Activated naive CD4-positive, alpha-beta T cell treated with anti-CD3 and anti-CD28 coated beads for 36 hours (primary cell): ENCODE measurements at places on chromosomes 1 and 21. TPM values are rescaled to one million over a fixed set of nuclear protein-coding genes. Genes with fewer than 3 reads are reported as not detected.

DNA sequence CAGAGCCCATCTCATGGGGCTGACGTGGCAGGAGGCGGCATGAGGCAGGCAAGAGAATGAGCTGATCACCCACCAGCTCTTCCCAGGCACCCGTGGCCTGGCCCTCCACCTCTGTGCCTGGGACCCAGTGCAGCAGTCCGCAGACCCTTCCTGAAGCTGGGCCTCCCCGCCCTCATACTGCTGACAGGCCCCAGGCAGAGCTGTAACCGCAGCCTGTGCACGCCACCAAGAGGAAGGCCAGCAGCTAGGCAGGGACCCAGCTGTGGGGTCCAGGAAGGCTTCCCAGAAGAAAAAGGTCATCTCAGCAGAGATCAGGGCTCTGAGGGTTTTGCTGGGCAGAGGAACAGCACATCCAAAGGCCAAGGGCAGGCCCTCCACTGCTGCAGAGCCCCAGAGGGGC lies 9.8 kb upstream of the MTFR1L start:
- no peak for DNase-seq

KCNK2 gene
- not detected for total RNA-seq

KRTAP10-12 gene
- total RNA-seq = not detected

DNA sequence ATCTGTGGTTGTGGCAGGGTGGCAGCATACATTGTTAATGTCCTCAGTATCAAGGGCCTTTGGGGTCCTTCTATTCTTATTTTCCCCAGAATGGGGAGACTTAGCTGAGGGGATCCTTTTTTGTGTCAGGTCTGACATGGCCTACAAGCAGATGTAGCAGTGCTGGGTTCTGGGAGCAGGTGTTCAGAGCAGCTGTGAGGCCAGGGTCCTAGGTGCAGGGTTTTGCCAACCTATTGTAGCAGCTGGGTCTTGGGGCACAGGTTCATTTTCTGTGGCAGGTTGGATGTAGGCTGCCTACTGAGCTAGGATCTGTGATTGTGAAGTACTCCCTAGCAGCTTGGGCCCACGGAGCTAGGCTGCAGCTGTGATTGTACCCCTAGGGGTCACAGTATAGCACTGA lies 60.1 kb downstream of the DIPK1A start:
- DNase-seq = no peak

SMCP gene
- total RNA-seq = not detected

GRCh38 chr1:243748706-243749283 lies 101.2 kb downstream of the AKT3 start:
- no peak for DNase-seq

DNA sequence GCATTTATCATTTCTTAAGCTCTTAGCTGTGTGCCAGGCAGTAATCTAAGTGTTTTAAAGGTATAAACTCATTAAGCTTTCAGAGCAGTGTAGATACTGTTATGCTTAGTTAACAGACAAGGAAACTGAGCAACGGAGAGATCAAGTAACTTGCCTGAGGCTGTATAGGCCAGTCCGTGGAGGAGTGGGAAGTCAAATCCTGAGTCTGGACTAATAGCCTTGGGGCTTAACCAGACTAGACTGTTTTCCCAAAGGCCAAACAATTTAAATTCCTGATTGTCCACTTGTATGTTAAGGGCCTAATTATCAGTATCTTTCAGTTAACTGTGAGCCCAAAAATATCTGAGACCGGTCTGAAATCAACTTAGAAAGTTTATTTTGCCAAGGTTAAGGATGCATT lies 2.6 kb downstream of the IFNAR1 start:
- DNase-seq = no peak

LEMD1 gene
- not detected for total RNA-seq

DNA sequence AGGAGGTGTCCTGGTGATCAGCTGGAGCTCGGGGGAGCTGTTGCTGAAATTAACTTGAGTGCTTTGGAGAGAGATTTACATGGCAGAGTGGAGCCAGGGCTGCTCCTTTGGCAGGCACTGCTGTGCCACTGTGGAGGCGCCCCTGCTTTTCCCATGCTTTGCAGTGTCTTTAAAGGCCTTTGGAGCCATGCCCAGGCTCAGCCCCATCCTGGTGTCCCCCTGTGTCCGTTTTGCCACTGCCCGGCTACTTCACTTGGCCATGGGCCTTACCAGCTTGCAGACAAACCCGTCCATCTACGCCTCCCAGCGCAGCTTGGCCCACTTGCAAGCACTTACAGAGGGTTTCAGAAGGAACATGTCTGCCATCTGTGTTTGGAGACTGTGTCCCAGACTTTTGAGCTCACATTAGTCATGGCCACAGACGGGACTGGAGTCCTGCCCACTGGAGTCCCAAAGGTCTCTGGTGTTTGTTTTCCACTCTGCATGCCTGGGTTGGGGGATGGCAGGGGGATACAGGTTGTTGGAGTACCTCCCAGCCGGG lies 18.2 kb upstream of the LAMTOR5 start:
- no peak for DNase-seq

DNA sequence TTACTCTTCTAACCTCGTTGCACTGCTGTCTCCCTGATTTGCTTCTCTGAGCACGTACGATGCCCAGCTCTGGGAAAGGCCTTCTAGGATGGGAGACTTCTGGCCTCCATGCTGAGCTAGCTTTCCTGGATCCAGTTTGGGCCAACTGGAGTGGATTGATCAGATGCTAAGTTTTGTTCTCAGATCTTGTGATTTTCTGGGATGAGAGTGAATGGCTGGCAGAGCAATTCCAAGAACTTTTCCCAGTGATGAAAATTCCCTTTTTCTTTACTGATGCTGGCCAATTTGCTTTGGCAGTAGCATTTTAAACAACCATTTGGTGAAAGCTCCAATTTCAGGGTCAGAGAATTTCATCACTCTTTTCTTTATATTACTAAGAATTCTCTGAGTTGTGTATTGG lies 34.9 kb upstream of the NFASC start:
- DNase-seq = no peak

DNA sequence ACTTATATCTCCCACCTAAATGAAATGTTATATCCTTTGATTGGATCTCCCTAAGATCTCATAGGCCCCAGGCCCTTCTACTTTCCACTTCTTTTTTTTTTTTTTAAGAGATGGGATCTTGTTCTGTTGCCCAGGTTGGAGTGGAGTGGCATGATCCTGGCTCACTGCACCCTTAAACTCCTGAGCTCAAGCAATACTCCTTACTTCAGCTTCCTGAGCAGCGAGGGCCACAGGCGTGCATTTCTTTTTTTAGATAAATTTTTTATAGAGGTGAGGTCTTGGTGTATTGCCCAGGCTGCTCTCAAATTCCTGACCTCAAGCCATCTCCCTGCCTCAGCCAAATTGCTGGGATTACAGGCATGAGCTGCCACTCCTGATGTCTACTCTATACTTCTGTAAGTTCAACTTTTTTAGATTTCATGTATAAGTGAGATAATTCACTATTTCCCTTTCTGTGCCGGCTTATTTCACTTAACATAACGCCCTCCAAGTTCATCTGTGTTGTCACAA lies 987.5 kb upstream of the NCAM2 start:
- DNase-seq = no peak

DNA sequence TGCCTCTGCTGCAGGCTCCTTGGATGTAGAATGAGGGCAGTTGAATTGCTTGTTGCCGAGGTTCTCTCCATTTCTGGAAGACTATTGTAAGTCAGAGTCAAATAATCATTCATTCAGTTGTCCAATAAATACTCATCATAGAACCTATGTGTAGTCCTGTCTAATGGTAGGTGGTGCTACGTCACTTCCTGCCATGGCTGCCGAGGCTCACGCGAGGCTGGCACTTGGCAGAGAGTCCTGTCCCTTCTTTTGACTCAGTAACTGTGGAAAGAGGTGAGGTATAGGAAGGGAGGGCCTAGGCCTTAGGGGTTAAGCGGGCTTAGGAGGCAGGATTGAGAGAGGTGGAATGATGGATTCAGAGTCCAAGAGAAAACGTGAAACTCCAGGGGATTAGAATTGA lies 9.7 kb downstream of the ADARB1 start:
- DNase-seq = peak; percentile 61

DNA sequence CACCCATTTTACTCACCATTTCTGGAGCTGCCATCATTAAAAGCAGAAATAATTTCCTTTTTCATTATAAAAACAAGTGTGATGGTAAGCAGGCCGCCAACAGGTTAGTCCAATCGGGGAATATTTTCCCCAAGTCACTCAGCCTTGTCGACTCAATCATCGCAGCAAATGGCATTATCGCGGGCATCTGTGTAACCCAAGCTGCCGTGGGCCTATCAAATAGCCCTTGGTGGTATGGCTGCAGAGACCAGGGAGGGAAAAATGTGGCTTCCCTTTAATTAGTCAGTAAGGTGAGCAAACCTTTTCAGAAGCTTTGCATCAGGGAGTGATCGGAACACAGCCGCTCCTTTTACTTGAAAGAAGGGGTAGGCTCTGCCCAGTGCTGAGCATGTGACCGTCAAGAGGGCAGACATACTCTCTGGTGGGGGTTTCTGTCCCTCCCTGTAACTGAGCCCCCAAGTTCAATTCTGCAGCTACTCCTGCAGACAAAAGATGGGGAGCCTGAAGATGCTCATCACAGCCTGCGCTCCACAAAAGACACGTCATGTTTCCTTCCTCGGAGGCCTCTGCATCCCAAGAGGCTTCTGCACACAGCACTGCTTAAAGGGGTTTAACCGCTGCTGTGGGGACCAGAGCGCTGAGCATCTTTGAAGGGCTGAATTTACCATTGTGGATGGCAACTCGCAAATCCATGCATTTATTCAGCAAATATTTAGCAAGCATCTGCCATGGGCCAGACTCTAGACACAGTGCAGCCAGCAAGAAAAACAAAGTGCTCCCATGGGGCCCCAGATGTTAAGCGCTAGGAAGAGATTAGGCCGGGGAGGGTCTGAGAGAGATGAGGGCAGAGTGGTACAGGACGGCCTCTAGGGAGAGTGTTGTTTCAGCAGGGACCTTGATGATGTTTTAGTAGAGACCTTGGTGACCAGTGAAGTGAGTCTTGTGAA lies 1.2 kb upstream of the TMPRSS3 start:
- DNase-seq = no peak

DNA sequence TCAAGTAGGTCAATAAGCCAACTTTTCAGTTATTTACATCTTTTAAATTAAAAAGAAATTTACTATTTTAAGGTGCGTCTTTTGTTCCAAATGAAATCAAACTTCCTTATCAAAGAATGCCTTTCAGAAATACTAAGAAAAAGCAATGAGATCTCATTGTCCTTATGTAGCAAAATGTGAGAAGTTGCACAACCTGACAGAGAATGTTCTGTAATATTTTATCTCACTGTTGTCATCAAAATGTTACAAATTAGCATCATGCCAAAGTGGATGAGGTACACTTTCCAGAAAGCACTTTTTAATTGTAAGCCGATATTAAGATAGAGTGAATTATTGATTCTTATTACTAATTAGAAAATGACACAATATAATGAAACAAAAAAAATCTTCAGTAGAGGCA lies 50.4 kb downstream of the KCNT2 start:
- no peak for DNase-seq

- no peak for DNase-seq
Measured at GRCh38 chr1:187046293-187046692, 217.5 kb downstream of the PLA2G4A start.

OR6N1 gene
- total RNA-seq = not detected

DNA sequence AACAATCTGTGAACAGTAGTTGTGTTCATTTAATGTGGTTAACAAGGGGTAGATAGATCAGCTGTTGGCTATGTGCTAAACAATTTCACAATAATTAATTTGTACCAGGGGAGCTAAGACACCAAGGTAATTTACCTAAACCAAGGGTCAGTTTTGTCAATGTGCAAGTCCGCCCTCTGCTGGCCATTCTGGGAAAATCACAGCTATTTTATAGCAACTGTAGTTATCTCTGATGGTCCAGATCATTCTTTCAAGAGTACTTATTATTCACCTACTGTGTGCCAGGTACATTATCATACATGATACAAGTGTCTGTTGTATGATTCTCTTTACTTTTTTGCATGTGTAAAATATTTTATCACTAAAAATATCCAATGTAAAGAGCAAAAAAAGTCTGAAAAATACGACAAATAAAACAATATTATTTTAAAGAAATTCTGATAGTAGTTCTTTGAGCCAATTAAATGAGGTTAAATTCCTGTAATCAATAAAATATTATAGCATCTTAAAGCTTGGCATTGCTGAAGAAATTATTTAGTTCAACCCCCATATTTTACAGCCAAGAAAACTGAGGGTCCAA lies 312.3 kb upstream of the FAM78B start:
- peak; percentile 81 for DNase-seq
